ENCODE measurements at places on chromosomes 2 and 18.

DNA sequence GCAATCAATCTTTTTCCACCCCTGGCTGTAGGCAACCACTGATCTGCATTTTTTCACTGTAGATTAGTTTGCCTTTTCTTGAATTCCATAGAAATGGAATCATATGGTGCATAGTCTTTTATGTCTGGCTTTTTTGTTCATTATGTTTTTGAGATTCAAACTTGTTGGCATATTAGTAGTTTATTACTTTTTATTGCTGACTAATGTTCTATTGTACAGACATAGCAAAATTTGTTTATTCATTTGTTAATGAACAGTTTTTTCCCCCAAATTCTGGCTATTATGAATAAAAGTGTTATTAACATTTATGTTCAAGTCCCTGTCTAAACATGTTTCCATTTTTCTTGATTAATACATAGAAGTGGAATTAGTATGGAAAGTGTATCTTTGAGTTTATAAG, 21.4 kb upstream of the WDSUB1 start:
- no peak for DNase-seq

DNA sequence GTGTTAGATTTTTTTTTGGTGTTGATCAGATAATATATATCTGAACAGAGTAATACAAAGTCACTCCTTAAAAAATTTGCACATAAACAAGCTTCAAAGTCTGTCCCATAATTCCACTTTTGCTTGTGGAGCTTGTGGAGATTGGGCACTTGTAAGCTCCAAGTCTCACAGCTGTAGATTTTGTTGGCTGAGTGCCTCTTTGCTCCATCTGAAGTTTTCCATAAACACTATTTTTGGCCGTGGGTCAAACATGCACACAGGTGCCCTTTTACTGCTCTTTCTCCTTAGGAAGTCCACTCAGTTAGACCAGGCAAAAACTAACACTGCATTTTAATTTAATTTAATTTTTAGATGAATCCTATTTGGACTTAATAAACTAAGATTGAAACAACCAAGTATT, 3.6 kb upstream of the KCNJ13 start:
- no peak for DNase-seq

DNA sequence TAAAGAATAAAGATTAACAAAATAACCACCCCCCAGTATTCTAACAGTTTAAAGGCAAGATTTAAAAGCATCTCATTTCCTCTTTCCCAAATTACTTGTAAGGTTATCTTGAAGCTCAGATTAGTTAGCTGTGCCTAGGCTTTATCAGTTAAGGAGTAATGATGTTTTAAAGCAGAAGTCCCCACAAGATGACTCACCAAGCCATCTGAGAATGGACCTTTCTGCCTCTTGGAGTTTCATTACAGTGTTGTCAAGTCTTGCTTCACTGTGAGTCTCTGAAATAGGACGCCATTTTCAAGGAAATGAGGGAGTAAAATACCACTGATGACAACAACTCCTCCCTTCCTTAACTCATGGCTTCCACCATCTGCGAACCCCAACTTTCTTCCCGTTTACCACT, 35.9 kb downstream of the ZNF385B start:
- DNase-seq, result no peak

DNA sequence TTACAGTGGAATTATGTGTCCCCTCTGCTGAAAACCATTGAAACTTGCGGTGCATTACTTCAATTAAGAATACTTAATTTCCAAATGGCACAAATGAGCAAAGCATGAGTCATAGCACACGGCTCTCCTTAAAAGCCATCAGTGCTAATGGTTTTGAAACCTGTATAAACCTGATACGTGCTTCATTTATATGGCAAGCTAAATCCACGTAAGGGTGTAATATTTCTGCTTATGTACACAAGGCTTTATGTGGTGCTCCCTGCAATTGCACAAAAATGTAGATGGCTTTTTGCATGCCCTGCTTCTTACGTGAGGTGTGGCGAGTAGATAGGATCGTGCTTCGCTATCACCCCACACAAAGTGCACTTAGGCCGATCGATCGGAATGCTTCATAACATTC, 840.9 kb downstream of the GALR1 start:
- no peak for DNase-seq

DNA sequence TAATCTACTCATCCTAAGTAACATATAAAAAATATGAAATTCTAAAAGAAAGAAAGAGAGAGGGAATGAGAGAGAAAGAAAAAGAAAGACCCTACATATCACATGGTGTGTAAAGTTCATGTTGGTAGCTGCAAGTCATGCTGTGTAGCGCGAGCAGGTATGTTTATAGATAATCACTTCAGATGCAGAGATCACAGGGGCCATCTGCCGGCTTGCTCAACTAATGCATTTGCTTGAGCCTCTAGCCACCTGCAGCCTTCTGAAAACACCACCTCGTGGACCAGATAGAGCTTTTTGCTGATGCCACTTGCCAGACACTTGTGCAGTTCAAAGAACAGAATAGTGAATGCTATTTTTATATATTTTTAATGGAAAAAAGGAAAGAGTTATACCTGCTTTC, 37.6 kb downstream of the CDH7 start:
- DNase-seq, result peak; percentile 10

GRCh38 chr2:175009917-175010621, 4.9 kb upstream of the CHN1 start:
- DNase-seq, result no peak

- DNase-seq, result no peak
Observed at GRCh38 chr2:72603481-72603880, 222.4 kb downstream of the EXOC6B start.

- DNase-seq, result peak; percentile 49
Observed at GRCh38 chr2:67015681-67016080, 381.5 kb upstream of the ETAA1 start.

DNA sequence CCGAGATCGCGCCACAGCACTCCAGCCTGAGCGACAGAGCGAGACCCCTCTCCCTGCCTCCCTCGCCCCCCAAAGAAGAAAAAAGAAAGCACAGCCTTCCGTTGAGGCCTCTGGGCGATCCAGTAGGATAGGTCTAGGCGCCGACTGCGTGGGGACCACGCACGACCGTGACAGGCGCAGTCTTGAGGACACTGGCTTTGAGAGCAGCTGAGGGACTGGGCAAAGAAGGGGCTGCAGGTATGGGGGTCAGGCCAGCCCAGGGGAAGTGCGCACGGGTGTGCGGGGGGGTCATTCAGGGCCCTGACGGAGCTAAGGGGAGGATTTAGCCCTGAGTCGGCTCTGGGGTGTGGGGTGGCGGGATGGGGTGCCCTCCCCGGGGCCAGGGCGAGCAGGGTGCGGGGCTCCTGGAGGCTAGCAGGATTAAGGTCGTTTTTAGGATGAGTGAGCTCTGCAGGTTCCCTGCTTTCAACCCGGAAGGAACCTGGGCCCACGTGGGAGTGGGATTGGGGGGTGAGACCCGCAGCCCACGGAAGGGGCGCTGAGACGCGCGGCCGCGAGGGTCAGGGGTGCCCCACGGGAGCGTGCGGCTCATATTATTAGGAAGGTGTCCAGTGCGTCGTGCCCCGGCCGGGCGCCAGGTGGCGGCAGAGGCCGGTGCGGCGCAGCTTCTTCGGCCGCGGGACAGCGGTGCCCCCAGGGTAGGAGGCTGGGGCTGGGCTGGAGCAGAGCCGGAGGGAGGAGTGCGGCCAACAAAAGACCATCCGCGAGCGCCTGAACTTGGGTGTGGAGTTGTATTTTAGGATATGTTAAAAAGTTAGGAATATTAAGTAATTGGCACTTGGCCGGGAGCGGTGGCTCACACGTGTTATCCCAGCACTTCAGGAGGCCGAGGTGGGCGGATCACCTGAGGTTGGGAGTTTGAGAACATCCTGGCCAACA, 20.5 kb upstream of the ZNF236 start:
- DNase-seq, result peak; percentile 85

GRCh38 chr2:22855081-22855480, 529.9 kb upstream of the KLHL29 start:
- DNase-seq, result no peak

DNA sequence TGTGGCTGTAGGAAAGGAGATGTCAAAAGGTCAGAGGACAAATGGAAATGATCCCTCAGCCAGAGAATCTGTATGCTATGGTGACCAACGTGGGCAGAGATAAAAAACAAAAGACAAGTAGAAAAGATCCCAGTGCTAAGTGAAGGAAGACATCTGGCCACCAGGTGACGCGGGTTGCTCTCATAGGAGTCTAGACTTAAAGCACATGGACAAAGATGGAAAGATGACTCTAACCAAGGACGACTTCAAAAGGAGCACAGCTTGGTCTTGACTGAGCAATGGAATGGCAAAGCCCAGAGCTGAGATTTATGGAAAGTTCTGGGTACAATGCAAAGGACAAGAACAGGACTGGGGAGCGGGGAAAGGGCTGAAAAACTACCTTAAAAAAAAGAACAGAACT, 96.8 kb downstream of the CLIP4 start:
- DNase-seq, result no peak

DNA sequence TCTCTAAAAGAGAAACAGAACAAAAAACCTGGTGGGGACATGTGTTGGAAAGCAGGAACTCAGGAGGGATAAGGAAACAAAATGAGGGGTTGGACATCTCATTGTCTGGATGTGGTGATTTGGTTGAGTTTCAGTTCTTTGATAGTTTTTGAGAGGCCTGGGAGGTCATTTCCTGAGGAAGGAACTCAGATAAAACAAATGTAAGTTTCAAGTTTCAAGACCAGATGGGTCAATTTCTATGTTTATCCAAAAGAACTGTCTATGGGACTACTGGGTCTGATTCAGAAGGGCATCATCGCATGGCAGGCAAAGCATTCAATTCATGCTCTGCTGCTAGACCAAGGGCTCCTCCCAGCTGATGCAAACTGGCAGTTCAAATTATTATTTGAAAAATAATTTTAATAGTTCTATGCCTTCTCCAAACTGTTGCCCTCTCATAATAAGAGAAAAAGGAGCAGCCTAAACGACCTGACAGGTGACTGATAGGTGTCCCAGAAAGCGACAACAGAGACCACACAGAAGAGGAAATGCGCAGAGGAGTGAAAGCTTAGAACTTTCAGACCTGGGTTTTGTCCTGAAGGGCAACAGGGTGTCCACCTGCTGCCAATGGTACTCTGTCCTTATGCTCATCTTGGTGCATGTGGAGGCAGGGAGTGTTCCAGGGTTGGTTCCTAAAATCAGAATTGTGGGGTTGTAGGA, 39.3 kb upstream of the SH3RF3 start:
- no peak for DNase-seq

- peak; percentile 69 for DNase-seq
Observed at GRCh38 chr2:54471221-54471711, 15.1 kb downstream of the SPTBN1 start.

GRCh38 chr2:124323321-124323720, 298.2 kb downstream of the CNTNAP5 start:
- DNase-seq, result peak; percentile 29

DNA sequence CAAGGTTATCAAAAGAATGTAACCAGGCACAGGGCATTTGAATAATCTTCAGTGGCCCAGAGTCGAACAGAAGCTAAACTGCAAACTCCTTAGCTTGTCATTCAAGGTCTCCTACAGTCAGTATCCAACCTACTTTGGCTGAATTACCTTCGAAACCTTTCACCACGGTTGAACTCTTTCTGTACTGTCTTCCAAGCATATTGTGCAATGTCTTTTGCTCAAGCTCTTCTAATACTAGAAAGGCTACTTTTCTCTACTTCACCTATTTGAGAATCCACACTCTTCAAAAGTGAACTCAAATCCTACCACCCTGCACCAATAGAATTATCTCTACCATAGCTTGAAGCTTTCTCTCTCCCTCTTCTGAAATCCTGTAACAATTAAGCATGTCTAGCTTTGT, 142.9 kb downstream of the NR4A2 start:
- no peak for DNase-seq

DNA sequence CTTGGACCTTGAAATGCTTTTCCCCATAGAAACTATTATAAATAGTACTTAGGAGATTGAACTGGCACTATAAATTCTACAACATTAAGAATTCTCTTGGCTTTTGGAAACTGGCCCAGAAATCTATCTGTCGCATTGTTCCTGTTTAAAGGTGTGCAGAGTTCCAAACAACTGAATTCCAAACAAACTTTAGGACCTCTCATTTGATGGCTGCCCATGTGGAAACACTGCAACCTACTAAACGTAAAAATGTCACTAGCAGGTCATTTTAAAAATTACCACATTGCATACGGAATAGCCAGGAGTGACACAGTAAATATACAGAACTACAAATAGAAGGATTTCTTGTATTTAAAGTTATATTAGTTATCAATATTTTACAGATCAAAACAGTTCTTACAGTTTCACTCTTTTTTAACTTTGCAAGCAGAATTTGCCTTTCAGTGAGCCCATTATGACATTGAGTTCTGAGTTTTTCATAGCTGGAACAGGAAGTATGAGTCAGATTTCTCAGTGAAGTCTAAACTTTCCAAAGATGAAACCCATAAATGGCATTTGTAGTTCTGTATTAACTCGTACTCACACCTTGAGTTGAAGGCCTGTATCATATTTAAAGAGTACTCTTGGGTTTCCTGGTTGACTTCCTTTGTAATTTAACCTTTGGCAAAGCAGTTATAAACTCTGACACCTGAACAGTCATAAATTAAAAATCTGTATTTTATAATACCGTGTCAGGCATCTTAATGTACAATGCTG, 142.3 kb upstream of the BOD1L2 start:
- peak; percentile 13 for DNase-seq

GRCh38 chr18:27249933-27250332, 64.8 kb upstream of the CHST9 start:
- DNase-seq, result no peak

DNA sequence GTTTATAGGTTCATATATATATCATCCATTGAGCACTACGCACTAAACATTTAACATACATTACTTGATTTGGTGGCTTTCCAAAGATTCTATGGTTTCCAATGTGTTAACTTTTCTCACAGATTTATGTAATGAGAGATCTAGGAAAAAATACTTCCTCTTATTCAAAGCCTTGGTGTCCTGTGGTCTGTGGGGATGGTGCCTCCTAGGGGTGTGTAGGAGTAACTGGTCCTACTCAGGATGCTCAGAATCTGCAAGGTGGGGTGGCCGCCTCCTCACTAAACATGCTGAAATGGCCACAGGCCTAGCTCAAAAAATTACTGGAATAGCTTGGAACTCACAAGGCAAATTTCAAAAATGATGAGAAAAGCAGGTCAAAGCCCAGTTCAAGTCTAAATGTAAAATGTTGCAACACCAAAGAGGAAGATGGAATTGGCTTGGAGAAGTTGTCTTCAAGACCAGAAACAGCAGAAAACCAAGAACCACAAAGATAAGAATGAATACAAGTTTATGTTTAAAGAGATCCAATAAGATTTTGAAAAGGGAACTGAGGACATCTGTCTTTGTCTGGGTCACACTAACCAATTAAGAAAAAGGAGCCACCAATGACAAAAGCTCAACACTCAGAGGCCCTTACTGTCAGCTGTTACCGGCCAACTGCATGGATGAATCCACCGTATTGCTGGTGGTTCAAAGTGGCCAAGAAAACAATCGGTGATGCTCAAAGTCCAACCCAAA, 11.5 kb downstream of the GPR55 start:
- no peak for DNase-seq
